ENCODE measurements at places on chromosomes 6 and 20.

GRCh38 chr6:33419580-33420490, at the start of gene SYNGAP1:
TSS of gene SYNGAP1 (plus strand) at chr6:33420065. CDS start at chr6:33420265, 200 bp downstream.
- DNase-seq, result peak; percentile 34

- DNase-seq, result no peak
Measured at GRCh38 chr6:136077834-136078576, 172.1 kb downstream of the MTFR2 start.

DNA sequence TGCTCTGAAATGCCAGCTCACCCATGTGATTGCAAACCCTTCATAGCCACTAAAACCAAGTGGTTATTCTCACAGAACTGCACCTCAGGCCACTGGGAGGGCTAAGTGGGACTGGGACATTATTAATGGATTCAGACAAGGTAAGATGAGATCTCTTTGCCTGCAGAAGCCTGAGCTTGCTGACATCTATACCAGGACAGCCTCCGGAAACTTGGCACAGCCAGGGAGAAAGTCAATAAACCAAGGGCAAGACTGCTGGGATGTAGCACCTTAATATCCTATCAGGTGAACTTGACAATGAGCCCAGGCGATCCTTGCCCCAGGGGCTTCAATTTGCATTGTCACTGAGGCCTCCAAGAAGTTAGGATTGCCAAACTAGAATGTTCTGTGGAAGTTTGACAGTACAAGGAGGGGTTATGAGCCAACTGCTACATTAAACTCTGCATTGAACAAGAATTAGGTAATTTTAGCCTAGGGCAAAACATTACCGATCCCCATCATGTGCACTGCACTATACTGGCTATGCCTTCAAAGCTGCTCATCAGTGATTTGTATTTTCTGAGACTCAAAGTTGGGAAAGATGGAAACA, 60.1 kb upstream of the RALGAPA2 start:
- no peak for DNase-seq

GRCh38 chr20:34493646-34494045, 22.6 kb upstream of the DYNLRB1 start:
- DNase-seq, result no peak

GRCh38 chr20:60310560-60311349, 352.5 kb downstream of the CDH26 start:
- no peak for DNase-seq

GRCh38 chr6:47307362-47308197, 2.1 kb downstream of the TNFRSF21 start:
- no peak for DNase-seq
